ENCODE measurements at places on chromosomes 12 and 14.

GRCh38 chr14:50943261-50943942, 881 bp downstream of the PYGL start:
- no peak for DNase-seq

DNA sequence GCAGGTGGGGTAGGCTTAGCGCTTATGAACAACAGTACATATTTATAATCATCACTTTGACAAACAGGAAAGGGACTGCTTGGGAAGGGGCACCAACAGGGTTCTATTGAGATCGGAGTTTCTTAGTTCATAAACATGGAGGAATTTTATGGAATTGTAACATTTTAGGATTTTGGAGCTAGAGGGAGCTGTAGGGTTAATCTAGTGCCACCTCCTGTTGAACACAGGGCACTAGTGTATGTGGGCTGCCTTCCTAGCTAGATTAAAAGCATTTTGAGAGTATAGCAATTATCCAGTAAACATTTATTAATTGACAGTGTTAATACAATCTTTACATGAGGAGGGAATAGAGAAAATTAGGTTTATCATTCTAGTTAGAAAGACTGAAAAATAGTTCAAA, 23.1 kb upstream of the TBC1D30 start:
- no peak for DNase-seq

- DNase-seq: no peak
Observed at GRCh38 chr12:66647034-66647691, 31.7 kb downstream of the GRIP1 start.

GRCh38 chr12:81942594-81942993, 183.4 kb upstream of the PPFIA2 start:
- no peak for DNase-seq

DNA sequence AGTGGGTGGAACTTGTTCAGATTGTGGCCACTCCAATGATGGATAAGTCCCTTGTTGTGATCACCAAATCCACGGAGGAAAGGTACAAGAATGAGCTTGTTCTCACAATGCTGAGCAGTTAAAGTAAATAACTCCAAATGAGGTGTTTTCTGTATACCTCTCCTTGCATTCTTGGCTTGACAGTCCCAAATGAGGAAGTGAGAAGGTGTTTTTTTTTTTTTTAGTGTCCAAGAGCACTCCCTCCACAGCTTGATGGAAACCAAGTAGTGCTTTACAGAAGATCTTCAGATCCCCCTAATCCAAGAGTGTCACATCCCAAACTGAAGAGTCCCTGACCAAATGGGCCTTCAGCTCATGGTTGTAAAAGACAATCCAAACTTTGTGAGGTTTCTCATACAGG, 153.6 kb downstream of the ATP23 start:
- no peak for DNase-seq

All from activated CD4-positive, alpha-beta T cell treated with anti-CD3 and anti-CD28 coated beads for 24 hours (primary cell).